ENCODE measurements at places on chromosomes 3 and 15.

DNA sequence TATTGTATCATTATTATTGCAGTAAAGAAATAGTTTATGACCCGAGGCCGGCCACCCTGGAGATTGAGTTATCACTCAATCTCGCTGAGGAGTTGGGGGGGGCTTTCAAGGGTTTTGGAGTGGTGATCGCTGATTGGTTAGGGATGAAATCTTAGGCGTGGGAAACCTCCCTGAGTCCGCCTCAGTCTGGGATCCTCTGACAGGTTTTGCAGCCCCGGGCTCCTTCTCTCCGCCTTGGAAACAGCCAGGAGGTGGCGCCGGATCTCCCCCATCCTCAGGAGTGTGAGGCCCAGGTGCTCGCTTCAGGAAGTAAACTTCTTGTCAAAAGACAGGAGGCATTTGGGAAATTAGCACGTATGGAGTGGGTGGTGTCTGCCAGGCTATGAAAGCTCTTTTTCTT is 41.1 kb upstream of the SEC61A1 start:
- peak; percentile 29 for DNase-seq

DNA sequence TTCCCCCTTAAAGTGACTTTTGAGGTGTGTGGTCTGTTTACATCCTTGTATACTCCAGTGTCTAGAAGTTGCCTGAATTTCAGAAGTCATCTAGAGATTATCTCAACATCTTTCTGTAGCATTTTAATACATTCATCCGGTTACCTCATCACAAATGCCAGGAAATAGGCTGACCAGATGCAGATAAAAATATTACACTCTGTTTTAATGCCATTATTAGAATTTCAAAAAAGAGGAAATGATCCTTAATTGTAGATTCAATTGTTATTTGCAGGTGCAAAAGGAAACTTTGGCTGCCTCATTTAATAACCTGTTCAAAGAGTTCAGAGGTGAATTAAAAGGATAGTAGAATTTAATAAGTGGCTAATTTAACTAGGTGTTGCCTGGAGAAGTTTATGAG is 290.9 kb downstream of the C3orf38 start:
- no peak for DNase-seq

DNA sequence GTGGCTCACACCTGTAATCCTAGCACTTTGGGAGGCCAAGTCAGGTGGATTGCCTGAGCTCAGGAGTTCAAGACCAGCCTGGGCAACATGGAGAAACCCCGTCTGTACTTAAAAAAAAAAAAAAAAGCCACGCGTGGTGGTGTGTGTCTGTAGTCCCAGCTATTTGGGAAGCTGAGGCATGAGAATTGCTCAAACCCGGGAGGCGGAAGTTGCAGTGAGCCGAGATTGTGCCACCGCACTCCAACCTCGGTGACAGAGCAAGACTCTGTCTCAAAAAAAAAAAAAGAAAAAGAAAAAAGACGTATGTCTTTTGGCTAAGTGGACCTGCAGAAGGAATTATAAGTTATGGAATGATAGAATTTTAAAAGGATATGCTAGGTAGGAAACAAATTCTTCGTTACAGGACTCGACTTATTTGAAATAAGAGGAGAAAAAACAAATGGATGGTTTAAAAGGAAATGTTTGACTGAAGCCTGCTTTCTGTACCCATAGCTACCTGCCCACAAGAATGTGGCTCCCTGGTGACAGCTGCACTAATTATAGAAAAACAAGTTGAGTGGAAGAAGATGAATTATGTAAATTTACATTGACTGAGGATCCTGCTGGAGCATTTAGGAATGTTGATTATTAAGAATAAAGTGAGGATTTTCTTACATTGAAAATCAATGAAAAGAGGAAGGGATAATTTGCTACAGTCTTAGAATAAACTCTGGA is 36.0 kb upstream of the SKIL start:
- no peak for DNase-seq

- no peak for DNase-seq
These were observed 341.4 kb downstream of the NAALADL2 start for GRCh38 chr3:175200391-175201095.

DNA sequence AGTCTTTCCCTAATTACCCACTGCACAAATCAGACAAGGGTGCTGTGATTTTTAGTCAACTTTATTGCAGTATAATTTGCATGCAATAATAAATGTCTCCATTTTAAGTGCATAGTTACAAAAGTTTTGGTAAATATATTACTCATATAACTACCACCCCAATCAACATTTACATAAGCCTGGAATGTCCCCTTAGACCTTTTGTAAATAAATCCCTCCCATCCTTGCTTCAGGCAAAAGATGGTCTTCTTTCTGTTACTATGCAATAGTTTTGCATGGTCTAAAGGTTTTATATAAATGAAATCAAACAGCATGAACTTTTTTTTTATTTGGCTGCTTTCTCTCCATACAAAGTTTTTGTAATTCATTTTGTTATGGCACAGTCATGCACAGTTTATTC is 235.4 kb downstream of the PYDC2 start:
- DNase-seq: no peak

DNA sequence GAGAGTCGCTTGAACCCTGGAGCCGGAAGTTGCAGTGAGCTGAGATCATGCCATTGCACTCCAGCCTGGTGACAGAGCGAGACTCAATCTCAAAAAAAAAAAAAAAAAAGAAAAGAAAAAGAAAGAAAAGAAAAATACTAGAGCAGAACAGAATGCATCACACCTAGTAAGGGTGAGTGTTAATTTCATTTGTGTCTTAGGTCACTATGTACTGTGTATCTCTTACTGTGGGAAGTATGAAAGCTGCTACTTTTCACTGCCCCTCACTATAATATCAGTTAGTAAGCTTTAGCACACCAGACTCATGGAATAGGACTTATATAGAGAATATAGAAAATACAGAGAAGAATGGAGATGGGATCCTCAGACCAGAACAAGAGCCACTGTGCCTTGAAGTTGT is 45.9 kb upstream of the RASA2 start:
- DNase-seq: no peak

Data from HepG2 (cell line).